ENCODE measurements at places on chromosomes 7 and 10.

- no peak for DNase-seq
Observed at GRCh38 chr7:36682102-36682501, 42.2 kb downstream of the AOAH start.

GRCh38 chr10:83184641-83185040, 954.7 kb upstream of the GHITM start:
- no peak for DNase-seq

GRCh38 chr7:150556521-150557138, 10.6 kb upstream of the GIMAP4 start:
- no peak for DNase-seq

GRCh38 chr7:109282726-109283125, 713.1 kb downstream of the DNAJB9 start:
- no peak for DNase-seq

GRCh38 chr10:52332815-52333214, 18.7 kb downstream of the DKK1 start:
- no peak for DNase-seq

DNA sequence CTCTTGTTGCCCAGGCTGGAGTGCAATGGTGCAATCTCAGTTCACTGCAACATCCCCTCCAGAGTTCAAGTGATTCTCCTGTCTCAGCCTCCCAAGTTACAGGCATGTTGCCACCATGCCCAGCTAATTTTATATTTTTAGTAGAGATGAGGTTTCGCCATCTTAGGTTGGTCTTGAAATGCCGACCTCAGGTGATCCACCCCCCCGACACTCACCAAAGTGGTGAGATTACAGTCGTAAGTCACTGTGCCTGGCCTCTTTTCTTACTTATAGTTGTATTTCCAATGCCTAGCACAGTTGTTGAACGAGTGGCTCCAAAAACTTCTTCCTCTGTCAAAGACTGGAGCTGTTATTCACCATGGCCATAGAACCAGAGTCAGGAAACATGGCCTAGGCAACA, 6.7 kb downstream of the RNF216 start:
- no peak for DNase-seq

DNA sequence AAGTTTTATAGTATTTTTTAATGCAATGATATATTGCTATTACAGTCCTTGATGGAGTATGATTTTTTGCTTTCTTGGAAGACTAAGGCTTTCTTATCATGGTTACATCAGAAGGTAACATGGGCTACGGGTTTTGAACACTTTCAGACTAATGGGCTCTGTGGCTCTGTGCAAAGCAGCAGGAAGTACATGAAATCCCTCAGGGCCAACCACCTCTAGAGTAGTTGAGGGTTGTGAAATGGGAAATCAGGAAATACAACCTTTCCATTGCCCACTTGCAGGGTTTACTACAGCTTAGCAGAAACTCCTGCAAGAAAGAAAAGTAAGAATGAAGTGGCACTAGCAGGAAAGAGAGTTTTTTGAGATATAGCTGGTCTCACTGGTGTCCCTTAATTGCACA, 853.5 kb downstream of the KCNMA1 start:
- no peak for DNase-seq

DNA sequence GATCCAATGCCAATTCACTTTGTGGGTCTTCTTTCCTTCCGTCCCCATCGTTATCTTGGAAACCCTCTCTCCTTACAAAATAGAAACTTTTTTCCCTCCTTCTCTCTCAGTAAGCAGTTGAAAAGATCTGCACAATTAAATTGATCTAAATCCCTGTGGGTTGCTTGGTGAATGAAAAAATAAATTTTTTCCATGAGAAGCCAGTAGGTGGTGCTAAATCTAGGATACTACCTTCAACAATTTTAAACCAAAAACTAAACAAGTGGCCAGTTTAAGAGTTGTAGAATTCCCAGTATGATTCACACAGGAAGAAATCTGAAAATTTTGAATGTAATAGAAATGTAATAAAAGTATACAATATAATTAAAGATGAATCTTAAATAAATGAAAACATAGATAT, 990.3 kb upstream of the ZNF722 start:
- no peak for DNase-seq

DNA sequence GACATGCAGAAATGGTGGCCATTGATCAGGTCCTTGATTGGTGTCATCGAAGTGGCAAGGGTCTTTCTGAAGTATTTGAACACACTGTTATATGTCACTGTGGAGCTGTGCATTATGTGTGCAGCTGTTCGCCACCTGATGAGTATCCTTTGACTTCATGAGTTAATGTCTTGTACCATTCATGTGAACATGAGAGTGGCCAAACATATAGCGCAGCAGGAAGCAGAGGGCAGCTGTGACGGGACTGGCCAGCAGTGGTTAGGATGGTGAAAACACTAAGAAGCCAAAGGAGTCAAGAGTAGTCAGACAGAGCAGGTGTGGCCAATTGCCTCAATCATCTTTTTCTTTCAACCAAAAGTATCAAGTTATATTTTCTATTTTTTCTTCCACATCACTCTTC, 167.4 kb downstream of the IMMP2L start:
- DNase-seq, result no peak

DNA sequence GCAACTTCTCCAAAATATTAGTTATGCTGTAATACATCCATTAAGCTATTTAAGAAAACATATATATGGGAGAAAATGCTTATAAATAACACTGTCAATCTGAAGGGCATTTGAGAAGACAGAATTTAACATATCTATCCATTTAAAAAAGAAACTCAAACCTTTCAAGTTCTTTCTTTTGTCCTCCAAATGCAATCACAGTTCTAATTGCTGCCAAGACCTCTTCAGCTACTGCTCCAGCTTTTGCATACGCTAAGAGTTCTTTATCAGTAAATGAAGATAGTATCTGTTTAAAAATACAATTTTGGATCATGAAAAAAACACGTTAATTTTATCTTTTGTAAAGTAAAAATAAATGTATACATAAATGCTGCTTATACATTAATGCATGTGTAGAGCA, 39.6 kb downstream of the ABCB1 start:
- no peak for DNase-seq

- DNase-seq, result no peak
Observed at GRCh38 chr10:92238586-92239098, 52.2 kb downstream of the CPEB3 start.

- DNase-seq, result no peak
Observed at GRCh38 chr7:111081546-111082267, 9.2 kb upstream of the LRRN3 start.

DNA sequence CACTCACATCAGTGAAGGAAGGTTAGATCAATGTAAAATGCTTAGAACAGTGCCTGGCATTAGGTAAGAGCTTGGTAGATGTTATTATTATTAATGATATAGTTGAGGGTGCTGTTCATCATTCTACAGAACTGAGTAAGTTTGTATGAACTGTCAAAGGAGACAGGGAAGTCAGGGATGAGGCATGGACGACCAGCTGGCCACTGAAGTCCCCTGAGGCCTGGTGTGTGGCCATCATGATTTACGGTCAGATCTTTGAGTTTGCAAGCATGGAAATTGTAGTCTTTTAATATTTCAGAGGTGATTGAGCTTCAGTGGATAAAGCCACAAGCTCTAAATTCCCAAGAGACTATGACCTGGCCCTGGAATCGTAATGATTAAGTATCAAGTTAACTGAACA, 6.9 kb downstream of the ARMC3 start:
- no peak for DNase-seq

- DNase-seq, result no peak
Observed at GRCh38 chr7:105178177-105178576, 164.2 kb downstream of the KMT2E start.

DNA sequence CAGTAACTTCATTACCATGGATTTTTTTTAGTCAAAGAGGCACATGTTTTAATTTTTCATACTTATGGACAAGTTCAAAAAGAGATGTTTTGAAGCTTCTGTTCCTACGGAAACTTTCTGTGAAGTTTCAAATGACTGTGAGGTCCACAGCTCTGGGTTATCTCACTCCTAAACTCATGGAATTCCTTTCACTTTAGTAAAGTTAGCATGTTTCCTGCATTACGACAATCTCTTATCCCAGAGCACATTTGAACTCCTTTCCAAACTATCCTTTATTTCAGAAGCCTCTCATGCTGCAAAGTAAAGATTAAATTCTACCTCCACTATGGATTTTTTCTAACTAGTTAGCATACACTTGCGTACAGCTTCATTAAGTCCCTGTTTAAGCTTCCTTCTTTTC, 15.3 kb upstream of the ADD3 start:
- DNase-seq, result no peak

- no peak for DNase-seq
Observed at GRCh38 chr10:60310740-60311139, 78.9 kb downstream of the ANK3 start.
